Urothelium cell line (cell line): ENCODE measurements at places on chromosomes 2 and 18.

GRCh38 chr2:198376677-198377076 lies 572.3 kb downstream of the PLCL1 start:
- peak; percentile 13 for DNase-seq

GRCh38 chr2:173880561-173880960 lies 84.6 kb downstream of the SP3 start:
- DNase-seq: no peak

- no peak for DNase-seq
These were observed 8.7 kb upstream of the HS6ST1 start for GRCh38 chr2:128327180-128327964.

- DNase-seq: no peak
These were observed 28.9 kb downstream of the PPP3R1 start for GRCh38 chr2:68223419-68223818.

DNA sequence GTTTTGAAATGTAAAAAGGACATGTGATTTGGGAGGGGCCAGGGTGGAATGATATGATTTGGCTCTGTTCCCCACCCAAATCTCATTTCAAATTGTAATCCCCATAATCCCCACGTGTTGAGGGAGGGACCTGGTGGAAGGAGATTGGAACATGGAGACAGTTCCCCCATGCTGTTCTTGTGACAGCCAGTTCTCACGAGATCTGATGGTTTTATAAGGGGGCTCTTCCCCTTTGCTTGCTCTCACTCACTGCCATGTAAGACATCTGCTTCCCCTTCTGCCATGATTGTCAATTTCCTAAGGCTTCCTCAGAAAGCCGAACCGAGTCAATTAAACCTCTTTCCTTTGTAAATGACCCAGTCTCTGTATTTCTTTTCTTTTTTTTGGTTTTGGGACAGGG lies 39.2 kb downstream of the FECH start:
- no peak for DNase-seq

DNA sequence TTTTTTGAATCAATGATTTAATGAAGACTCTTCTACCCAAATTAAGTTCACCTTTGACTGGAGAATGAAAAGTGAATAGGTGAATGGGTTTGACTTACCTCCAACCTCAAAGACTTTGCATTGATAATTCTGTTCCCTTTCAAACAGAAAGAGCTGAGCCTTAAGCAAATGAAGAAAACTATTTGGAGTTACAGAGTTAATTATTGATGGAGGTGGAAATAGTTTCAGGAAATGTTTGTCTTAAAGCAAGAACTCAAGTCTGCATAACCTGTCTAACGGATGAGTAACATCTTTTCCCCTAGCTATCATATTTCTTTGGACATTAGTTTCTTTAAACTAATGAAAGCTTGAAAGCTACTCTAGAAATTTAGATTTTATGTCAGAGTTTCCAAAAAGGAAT lies 166.5 kb downstream of the CERS6 start:
- DNase-seq: no peak

- DNase-seq: no peak
These were observed 47.6 kb downstream of the KLHL29 start for GRCh38 chr2:23432531-23432930.

DNA sequence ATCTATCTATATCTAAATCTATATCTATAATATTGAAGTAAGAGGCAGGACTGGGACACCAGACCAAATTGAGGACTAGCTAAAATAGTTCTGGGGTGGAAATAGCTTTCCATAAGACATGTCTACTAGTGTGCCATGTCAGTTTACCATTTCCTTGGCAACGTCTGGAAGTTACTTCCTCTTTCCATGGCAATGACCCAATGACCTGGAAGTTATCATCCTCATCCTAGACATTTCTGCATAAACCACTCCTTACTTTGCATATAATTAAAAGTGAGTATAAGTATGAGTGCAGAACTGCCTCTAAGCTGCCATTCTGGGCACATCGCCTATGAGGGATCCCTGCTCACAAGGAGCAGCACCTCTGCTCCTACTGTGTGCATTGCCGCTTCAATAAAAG lies 734.0 kb upstream of the GCFC2 start:
- DNase-seq: no peak

DNA sequence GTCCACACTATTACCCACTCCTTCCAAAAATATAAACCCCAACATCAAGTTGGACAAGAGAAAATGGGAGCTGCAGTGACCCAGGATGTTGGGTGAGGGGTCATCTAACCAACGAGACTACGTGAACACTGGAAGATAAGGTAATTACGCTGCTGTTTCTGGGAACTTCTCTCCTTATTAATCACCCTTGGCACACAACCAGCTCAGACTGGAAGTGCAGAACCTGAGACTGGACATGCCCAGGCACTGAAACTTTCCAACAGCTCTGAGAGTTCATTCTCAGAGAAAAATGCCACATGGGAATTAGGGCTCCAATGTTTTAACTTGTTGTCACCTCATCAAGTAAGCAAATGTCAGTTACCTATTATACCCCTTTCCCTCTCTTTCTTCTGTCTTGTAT lies 135.3 kb downstream of the CCDC148 start:
- DNase-seq: peak; percentile 51

- DNase-seq: no peak
These were observed 124.5 kb downstream of the TMEM182 start for GRCh38 chr2:102886216-102886893.

GRCh38 chr2:117519238-117519637 lies 295.3 kb upstream of the DDX18 start:
- no peak for DNase-seq

DNA sequence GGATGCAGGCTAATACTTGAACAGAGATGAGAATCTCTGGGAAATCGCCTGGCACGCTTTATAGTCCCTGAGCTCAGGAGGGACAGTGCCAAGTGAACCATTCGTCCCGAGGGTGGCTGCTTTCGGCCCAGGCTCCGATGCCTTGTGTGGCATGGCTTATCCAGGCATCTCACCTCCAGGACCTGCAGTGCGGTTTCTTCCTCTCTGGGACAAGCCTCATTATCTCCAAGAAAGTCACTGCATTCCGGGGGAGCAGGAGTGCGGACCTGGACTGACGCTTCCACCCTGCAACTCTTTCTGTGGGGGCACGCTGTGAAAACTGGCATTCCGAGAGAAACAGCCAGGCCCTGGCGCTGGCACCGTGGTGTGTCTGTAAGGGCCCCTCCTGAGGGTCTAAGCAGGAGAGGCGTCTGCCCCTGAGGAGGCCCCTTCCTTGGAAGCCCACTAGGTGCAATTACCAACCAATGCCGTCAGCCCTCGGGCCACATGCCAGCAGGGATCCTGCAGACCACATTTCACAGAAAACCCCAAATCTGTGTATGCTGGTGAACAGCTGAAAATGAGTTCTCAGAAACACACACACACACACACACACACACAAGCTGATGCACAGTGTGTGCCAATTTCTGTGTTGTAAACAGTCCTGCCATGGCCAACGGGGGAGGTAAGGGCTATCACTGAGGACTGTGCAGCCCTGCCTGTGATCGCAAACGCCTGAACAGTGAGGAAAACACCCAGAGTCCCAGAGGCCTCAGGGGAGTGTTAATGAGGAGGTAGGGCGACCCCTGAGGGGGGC lies 351.9 kb upstream of the SALL3 start:
- DNase-seq: no peak

- DNase-seq: no peak
These were observed 354.8 kb upstream of the MEIS1 start for GRCh38 chr2:66080127-66080526.

DNA sequence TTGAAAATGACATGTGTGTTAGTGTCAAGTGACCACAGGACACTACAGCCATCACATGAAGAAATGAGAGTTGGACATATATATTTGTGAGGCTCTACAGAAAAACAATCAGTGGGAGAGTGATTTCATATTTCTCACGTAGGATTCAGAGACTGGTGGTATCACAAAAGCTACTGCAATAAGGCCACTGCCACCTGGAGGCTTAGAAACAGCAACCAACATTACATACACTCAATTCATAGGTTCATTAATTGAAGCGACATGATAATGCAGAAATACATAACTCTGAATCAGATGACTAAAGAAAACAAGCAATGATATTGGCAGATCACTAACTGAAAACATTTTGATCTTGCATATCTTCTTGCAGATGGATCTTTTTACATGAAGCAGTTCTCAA lies 248.1 kb upstream of the KLHL14 start:
- DNase-seq: no peak

GRCh38 chr2:207754498-207755383 lies 15.0 kb downstream of the FZD5 start:
- DNase-seq: no peak

- no peak for DNase-seq
These were observed 173.0 kb downstream of the HDAC4 start for GRCh38 chr2:239227661-239228371.

DNA sequence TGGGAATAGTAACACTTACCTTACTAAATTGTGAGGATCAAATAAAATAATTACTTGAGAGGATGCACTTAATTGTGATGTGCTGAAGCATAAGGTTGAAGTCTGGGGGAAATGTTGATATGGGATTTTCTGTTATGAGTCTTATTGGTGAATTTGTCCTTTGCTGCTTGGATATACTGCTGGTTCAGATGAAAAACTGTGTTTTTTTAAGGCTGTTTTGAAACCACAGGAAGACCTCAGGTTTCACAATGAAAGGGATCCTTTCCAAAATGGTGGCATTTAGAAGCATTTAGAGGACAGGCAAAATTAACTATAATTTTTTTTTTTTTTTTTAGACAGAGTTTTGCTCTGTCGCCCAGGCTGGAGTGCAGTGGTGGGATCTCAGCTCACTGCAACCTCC lies 34.9 kb downstream of the SPATS2L start:
- no peak for DNase-seq

GRCh38 chr2:226489775-226490541 lies 309.7 kb downstream of the IRS1 start:
- peak; percentile 54 for DNase-seq

DNA sequence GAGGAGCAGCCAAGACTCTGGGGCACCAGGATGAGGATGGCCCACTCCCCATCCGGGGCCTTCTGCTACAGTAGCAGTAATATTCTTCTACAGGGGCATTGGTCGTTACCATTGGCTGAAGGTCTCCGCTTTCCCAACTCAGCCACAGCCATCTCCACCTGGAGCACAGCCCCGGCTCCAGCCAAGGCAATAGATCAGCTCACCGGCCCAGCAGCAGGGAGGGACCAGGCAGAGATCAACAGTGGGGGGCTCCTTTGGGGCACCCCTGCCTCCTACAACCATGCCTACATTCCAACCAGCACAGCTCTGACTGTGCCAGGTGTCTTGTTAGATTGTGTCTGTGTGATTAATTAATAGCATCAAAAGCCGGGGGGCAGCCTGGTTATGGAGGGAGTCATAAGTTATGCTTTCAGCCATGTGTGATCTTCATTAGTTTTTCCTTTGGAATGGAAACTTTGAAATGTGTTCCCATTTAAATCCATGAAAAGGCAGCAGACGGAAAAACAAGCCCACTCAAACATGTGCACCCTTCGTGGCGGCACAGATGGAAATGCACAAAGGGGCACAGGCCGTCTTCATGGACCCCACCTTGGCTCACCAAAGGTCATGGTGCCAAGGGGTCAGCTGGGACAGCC lies 68.6 kb upstream of the BZW1 start:
- no peak for DNase-seq

- DNase-seq: peak; percentile 39
These were observed 90.3 kb downstream of the RPRM start for GRCh38 chr2:153388246-153388645.

DNA sequence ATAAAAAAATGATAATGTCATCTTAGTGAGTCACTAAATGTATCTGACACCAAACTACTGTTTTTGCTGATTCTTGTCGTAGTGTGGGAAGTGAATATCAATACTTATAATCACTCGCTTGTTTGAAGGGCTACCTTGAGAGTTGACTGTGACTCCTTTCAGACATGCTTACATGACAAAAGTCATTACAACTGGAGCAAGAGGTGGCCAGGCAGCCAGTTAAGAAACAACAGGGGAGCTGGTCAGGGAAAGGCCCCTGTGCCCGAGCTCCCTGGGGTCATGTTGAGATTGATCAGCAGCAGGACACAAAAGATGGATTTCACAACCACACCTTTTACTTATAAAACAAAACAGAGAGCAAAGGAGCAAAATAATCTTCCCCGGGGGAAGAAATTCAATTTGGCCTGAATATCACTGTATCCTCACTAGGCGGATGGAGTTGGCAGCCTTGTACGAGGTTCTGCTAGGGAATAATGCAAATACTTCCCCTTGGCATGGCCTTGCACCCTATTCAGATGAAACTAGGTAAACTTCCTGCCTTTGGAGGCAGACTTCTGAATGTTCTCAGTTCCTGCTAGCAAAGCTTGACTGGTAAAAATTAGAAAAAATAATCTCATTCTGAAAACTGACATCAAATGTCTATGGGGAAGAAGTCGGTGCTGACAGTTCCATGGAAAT lies 101.2 kb downstream of the DYNC1I2 start:
- no peak for DNase-seq

DNA sequence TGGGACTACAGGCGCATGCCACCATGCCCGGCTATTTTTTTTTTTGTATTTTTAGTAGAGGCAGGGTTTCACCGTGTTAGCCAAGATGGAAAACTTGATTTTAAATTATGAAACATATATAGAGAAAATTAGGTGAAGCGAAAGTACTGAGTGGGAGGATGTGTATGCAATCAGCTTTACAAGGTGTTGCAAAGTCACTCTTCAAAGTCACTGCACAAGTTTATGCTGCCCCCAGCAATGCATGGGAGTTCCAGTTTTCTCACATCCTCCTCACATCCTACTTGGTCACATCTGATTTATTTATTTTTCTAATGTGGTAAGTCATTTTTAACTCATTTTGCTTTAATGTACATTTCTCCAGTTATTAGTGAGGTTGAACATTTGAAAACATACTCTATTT lies 49.2 kb upstream of the CHN1 start:
- no peak for DNase-seq

DNA sequence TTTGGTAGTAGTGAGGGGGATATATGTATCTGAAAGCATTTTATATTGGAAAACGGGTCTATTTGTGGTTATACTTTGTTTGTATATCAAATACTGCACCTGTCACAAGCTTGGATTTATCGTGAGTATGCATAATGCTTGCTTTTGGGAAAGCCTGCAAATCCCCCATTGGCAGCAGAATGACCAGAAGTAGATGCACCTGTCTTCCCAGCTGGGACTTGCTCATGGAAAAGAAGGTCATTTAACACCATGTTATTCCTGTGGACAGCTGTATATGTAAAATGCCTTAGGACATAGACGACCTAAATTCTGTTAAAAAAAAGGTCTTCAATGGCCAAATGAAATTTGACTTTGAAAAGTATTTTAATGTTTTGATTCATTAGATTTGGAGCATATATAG lies 599.4 kb downstream of the XIRP2 start:
- no peak for DNase-seq
